Activated CD4-positive, alpha-beta T cell treated with anti-CD3 and anti-CD28 coated beads for 24 hours (primary cell): ENCODE measurements at places on chromosomes 6 and 20.

GRCh38 chr6:52139985-52140680, 46.0 kb upstream of the IL17A start:
- no peak for DNase-seq

DNA sequence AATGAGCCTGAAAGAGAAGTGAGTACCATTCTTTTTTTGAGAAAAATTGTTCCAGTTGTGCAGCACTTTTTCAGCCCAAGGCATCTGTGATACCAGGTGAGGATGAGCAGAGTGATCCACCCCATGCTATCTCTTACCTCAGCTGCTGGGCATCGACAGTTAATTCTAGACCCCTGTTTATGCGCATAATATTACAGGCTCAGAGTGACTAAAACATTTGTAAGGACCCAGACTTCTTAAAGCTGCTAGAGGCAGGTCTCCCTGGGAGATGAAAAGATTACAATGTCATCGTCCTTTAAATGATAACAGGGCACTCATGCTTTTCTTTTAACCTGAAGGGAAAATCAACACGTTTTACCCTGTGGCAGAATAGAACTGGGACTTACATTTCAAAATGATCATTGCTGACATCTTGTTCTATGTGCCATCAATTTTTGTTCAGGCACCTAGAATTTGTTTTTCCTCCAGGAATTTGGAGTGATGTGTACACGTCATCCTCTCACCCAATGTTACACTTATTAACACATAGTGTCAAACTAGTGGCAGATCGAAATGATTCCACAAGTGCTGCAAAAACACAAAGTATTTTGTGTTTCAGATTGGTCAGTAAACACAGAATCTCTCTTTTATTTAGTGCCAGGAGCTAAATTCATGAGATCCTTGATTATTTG, 684.6 kb downstream of the UTRN start:
- DNase-seq: no peak

GRCh38 chr6:41637194-41638001, 870 bp upstream of the MDFI start:
- DNase-seq: no peak

GRCh38 chr6:67666177-67666964, 968.7 kb upstream of the ADGRB3 start:
- DNase-seq: no peak

- DNase-seq: no peak
These were observed 19.0 kb upstream of the TGM2 start for GRCh38 chr20:38184101-38184500.

DNA sequence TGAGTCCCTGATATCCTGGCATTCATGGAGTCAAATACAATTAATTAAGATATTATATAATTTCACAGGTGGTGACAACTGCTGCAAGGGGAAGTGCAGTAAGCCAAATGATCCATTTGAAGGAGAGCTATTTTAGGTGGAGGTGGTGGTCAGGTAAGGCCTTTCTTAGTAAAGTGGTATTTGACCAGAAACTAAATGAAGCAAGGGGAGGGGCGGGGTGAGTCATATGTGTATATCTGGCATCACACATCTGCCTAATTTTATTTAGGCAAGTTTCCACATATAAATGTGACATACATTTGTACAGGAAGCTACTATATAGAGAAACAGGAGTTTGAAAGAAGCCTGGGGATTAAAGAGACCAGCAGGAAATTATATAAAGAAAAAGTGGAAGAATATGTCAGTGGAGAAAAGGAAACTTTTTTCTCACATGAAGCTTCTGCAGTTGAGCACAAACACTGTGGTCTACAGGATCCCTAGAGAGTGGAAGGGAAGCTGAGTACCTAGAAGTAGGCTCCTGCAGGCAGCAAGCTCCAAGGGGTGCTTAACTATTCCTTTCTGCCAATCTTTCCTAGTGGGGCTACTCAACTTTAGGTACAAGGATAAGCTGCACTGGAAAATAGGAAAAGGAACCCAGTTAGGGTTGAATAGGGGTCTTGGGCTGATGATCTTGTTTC, 99.6 kb downstream of the OGFRL1 start:
- DNase-seq: no peak
